Amniotic stem cell (primary cell): ENCODE measurements at places on chromosomes 11 and 22.

- no peak for DNase-seq
These were observed 392.9 kb downstream of the NTM start for GRCh38 chr11:131763193-131763890.

GRCh38 chr22:36816636-36817524, at the start of gene PVALB:
PVALB (minus strand) TSS chr22:36817035; CDS start chr22:36817005, 30 bp downstream.
- no peak for DNase-seq

DNA sequence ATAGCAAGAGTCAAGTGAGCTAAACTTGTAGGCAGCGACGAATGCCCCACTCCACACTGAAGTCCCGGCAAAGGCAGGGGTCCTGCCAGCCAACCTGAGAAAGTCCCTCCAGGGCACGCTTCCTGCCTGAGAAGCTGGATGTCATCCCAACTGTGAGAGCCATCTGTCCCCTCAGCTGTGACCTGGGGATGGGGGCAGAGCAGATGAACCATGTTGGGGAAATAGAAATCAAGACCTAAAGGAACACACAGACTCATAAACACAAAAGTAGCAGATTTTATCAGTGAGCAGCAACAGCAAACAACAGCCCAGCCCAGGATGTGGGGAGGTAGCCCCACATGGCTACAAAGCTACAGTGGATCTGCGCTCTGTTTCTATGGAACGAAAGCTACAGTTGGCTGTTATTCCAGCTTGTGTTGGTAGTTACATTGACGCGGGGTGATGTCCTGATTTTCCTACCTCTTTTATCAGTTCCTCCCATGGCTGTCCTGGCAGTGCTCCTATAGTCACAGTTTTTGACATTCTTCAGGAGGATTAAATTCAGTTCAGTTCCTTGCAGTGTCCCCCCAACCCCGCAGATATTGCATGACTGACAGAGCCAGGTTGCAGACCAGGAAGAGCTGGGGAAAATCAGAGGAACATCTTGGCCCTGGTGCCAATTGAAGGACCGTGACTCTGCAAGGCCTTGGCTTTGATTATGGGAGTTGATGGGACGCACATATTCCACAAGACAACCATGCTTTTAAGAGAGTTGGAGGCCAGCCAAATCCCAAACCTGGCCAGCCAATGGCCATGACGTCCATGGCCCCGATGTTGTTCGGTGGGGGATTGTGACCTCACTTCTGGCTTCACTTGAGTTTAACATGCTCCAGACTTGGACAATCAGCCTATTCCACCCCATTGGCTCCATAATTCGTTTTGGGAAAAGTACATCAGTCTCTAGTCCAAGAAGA, 14.6 kb downstream of the MRGPRD start:
- no peak for DNase-seq

DNA sequence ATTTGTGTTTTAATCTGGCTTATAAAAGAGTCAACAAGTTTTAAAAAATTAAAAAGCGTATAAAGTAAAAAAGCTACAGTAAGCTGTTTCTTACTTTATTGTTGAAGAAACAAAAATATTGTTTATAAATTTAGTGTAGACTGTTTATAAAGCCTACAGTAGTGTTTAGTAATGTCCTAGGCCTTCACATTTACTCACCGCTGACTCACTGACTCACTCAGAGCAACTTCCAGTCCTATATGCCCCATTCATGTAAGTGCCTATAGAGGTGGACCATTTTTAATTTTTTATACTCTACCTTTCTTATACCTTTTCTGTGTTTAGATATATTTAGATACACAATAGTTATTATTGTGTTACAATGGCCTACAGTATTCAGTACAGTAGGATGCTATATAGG, 12.2 kb downstream of the MPPED2 start:
- DNase-seq: no peak

GRCh38 chr11:122864386-122865115, 18.0 kb upstream of the JHY start:
- DNase-seq: no peak

- no peak for DNase-seq
These were observed 97.5 kb upstream of the ALX4 start for GRCh38 chr11:44407211-44407996.

DNA sequence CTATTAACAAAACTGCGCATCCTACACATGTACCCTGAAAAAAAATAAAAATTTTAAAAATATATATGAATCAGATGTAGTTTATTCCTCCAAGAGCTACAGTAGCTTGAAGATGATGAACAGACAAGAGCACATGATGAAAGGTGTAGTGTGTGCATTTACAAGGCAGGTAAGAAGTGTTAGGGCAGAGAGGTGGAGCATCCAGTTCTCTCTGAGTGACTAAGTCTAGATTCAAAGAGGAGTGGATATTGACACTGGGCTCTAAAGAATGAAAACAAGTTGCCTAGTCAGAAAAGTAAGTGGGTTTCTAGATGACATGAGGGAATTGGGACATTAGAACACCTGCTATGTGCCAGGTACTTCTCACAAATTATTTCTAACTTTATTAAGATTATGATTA, 76.0 kb upstream of the CARD18 start:
- DNase-seq: no peak

- peak; percentile 11 for DNase-seq
These were observed 74.4 kb downstream of the ARHGAP32 start for GRCh38 chr11:129117595-129118350.

DNA sequence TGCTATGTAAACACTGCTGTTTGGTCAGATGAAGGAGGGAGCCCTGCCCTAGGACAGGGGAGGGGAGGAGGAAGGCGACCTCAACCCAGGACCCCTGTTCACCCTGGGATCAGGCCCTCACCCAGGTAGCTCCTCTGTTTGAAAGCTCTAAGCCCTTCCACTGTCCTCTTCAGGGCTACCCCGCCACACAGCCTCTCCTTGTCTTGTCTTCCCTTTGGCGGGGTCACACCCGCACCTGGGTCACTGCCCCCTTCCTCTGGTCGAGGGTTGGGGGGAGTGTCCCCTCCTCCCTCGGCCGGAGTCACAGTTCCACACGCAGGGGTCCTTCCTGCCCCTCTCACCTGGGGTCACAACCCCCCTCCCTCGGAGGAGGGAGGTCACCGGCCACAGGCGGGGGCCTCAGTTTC, 463 bp upstream of the PTPMT1 start:
- no peak for DNase-seq

DNA sequence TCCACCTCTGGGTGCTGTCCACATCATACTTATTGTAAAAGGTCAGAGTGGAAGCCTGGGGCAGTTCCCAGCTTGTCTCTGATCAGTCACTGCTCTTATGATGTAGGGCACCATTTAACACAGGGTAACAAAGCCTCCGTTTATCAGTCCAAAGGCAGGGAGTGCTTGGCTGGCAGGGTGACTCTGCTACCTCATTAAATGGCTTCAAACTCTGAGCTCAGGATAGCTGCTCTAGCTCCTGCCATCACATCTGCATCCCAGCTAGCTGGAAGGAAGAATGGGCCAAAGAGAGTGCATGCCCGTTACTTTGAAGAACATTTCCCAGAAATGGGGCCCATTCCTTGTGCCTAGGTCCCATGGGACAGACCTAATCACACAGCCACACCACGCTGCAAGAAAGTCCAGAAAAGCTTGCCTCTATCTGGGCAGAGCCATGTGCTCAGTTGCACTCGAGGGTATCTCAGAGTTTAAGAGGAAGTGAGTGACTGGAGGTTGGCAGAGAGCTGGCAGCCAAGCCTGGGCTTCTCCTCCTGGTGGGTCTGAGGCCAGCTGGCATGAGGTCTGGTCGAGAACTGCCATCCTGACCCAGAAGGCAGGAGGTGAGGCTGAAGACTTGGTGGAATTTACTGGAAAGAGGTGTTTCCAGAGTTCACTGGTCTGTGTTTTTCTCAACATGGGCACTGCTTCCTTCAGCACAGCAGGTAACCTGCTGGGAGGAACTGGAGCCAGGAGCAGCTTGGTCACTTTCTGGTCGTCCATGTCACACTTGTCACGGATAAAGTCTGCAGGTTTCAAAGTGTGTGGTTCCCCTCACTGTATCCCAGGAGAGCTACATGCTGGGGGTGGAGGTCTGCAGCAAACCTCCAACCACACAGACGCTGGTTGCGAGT, 935.7 kb downstream of the BRD1 start:
- no peak for DNase-seq

DNA sequence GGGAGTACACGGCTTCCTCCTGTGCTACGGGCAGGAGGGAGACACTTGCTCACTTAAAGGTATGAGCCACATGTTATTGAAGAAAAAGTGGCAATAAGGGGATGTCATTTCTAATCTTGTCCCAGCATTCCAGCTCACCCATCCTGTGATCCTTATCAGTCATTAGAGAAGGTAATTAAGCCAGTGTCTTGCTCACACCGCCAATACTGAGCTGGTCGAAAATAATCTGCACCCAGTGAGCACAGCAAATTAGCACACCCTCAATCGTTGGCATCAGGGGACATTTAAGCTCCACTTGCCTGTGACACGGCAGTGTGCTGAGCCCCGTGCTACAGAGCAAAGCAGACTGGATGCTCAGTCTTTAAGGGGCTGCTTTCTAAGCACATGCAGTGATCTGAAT, 510.7 kb downstream of the OPCML start:
- no peak for DNase-seq

- DNase-seq: no peak
These were observed 612.8 kb downstream of the INSC start for GRCh38 chr11:15727520-15727914.

GRCh38 chr11:45662665-45663485, 2.5 kb downstream of the CHST1 start:
- DNase-seq: peak; percentile 93

GRCh38 chr11:2860636-2861035, 24.9 kb downstream of the CDKN1C start:
- no peak for DNase-seq

DNA sequence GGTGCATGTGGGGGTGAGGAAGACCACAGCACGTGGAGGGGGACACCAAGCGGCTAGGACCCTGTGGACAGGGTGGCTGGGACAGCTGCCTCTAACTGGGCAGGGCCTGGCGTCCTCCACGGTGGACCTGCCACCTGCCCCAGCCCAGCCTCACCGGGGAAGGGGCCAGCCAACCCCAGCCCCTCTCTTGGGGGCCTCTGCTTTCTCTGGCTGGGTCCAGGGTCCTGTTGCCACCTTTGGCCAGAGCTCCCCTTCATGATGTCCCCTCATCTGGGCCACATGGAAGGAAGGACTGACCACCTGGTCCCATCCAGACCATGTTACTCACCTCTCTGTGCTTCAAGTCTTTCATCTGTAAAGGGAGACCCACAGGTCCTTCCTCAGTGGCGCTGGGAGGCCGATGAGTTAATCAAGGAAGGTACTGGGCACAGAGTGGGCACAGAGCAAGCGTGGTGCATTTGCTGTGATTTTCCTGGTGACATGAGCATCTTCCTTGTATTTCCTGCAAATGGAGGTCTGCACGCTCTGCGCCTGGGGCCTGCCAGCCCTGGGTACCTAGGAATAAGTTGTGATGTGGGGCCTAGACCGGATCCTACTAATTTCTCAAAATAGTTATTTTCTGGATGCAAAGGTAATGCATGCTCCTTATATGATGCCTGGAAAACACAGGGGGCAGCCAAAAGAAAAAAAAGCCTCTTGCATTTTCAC, 538.4 kb downstream of the TBC1D22A start:
- DNase-seq: no peak

DNA sequence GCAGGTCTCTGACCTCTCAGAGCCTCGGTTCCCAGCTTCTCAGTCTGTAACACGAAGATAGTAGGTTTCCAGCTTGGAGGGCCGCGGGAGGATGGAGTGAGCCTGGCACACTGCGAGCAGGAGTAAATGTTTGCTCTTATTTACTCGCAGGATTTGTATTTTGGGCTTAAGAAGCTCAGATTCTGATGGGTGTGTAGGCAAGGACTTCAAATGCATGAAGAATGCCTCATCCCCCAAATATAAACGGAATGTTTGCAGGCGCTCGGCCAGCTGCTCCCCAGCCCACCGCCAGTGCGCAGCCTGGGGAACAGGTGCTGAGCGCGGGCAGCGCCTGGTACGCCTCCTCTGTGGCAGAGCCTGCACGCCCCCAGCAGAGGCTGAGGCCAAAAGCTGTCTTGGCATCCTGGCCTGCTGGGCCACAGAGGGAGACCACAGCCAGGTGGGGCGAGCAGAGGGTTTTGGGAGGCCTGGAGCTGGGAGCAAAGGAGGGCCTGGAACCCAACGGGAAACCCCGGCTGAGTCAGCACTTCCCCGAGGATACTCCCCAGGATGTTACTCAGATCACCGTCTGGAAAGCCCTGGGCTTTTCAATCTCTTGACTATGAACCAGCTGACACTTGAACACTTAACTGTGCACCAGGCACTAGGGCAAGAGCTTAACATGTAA, 9.4 kb downstream of the EHD1 start:
- no peak for DNase-seq

DNA sequence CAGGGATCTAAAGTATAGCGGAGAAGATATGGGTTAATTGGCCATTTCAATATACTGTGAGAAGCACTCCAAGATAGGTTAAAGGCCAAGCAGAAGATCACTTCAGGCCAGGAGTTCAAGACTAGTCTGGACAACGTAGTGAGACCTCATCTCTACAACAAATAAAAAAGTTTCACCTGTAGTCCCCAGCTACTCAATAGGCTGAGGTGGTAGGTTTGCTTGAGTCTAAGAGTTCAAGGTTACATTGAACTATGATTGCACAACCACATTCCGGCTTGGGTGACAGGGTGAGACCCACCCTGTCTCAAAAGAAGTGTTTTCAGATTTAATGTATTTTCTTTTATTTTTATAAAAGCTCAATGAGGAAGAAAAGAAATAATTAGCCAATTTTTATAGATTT, 25.4 kb downstream of the PATL1 start:
- DNase-seq: no peak

GRCh38 chr11:15944460-15944859, 411.9 kb downstream of the SOX6 start:
- DNase-seq: no peak

GRCh38 chr11:108967571-108967970, 302.7 kb downstream of the DDX10 start:
- no peak for DNase-seq

DNA sequence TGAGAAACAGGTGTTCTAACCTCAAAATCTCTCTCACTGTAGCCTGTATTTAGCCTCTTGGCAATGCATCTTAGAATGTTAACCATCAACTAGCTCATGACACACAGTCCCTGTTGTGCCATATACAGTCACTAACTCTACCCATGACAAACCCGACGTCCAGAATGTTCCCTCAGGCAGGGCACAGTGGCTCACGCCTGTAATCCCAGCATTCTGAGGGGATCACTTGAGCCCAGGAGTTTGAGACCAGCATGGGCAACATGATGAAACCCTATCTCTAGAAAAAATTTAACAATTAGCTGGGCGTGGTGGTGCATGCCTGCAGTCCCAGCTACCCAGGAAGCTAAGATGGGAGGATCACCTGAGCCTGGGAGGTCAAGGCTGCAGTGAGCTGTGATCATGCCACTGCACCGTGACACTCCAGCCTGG, 18.2 kb upstream of the CCDC34 start:
- DNase-seq: no peak

GRCh38 chr11:69939551-69940245, 120.5 kb upstream of the FGF3 start:
- DNase-seq: no peak
